ENCODE measurements at places on chromosomes 2 and 18.

DNA sequence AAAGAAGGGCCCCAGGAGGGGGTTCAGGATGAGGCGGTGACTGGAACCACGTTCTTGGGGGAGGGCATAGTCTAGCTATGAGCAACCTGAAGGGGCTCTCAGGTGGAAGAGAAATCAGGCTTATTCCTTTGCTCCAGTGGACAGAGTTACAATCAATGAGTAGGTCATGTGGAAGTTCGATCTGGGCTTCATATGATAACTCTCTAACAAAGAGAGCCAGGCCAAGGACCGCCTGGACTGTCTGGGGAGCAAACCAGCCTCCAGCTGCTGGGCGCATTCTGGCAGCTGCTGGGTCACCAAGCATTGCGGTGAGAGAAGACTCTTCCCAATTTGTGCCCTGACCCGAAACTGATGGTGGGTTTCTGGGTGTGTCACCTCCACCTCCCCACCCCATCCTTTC is 180.3 kb upstream of the SMAD2 start:
- no peak for DNase-seq

GRCh38 chr2:8599421-8600242 is 82.2 kb upstream of the ID2 start:
- DNase-seq: no peak

- no peak for DNase-seq
These were observed 65.5 kb upstream of the GPC1 start for GRCh38 chr2:240369801-240370585.

DNA sequence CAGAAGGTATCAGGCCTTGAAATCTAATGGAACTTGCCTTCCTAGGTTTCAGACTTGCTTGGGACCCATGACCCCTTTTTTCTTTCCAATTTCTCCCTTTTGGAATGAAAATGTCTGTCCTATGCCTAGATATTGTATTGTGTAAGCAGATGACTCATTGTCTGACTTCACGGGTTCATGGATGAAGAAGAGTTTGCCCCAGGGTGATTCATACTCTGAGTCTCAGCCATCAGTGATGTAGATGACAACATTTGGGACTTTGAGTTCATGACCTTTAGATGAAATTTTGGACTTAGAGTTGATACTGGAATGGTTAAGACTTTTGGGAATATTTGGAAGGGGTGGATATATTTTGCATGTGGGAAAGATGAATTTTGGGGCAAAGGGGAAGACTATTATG is 11.2 kb upstream of the SCYGR5 start:
- no peak for DNase-seq

- no peak for DNase-seq
These were observed 534.6 kb downstream of the TNS1 start for GRCh38 chr2:217468042-217468830.

- DNase-seq: no peak
These were observed 666.0 kb downstream of the DSC3 start for GRCh38 chr18:30376515-30376914.

DNA sequence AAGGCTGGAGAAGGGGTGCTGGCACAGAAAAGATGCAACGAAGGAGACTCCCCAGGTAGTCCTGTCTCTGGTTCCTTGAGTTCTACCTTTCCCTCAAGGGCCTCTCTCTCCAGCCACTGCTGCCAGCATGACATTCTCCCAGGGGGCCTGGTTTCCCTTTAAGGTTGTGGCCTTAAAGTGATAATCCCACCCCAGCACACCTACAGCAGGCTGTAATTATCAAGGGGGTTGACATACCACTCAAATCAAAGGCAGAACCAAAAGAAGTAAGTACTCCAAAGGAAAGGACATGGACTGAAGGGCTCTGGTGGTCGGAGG is 127.4 kb upstream of the MSH6 start:
- no peak for DNase-seq

DNA sequence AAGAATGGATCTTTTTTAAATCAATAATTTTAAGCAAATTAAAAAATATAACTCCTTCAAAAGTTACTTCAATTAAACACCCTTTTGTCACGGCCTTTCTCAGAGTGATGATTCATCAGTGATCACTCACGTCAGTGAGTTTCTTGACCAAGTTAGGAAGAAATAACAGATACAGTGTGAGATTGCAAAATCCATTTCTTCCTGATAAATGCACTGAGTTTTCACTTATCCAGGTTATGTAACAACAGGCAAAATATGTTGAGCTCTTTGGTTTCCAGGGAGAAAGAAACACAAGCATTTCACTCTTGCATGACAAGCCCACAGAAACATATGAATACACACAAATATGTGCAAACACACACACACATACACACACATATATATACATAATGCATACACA is 195.9 kb upstream of the CYRIA start:
- no peak for DNase-seq

DNA sequence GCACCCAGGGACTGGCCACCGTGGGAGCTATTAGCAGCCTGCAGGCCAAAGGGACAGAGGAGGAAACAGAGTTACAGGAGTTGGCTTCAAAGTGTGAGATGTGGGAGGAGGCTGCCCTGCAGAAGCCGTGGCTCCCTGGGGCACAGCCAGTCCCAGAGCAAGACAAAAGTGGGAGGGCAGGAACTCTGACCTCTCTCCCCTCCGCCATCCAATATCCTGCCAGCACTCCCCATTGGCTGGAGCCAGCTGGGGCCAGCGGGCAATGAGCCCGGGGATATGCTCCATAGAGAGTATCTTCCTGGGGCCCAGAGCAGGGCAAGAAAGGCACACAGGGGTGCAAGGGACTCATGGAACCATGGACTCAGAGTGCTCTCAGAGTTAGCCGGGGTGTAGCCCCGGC is 143.1 kb downstream of the INHBB start:
- no peak for DNase-seq

DNA sequence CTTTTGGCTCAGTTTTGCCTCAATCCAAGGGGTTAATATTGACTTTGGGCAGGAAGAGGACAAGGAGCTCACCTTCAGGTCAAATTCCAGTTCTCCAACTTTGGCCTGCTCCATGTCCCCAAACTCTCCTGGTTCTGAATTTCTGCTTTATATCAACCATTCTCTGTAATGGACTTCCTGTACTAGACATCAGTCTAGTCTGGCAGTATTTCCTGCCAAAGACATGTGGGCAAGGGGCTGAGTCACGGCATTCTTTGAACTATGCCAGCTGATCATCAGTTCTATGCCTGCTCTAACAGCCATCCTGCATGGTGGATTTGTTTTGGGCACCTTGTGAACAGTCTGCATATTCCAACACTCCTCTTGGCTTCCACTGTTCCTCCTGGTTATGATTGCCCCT is 199.4 kb downstream of the ZEB2 start:
- DNase-seq: peak; percentile 44

DNA sequence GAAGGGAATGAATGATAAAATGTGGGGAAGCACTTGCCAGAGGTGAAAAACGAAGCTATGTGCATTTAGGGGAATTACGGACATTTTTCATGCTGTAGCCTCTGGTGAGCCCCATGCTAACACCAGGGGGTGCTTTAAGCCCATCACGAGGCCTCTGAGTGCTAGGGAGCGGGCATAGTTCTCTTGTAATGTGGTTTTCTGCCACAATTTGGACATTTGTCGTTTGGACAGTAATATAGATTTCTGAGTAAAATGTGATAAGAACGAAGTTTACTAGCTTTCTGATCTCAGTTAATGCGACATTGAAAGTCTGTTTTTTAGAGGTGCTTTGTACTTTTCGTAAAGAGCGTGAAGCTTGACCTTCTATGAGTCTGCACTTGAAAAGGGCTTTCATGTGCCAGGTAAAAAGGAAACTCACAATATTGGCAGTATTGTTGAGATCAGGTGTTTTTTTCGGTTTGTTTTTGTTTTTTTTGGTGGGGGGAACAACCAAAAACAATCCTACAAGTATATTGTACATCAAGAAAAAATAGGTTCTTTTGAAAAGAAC is 50.6 kb downstream of the TRAF3IP1 start:
- no peak for DNase-seq

DNA sequence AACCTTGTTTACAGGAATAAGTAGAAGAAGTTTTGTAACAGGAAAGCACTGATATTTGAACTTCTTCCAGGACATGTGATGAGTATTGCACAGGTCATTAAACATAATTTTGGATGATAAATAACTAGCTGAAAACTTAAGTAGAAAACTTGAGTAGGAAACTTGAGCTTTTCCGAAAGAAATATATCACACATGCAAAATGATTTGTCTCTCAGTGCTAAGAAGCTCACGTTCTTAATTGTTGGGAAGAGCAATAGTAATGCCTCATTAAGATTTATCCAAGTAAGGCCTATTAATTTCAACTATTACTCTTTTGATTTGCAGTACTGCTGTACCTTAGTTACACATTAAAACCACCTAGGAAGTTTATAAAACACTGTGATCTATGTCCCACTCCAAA is 1921.9 kb upstream of the LRRTM1 start:
- no peak for DNase-seq

DNA sequence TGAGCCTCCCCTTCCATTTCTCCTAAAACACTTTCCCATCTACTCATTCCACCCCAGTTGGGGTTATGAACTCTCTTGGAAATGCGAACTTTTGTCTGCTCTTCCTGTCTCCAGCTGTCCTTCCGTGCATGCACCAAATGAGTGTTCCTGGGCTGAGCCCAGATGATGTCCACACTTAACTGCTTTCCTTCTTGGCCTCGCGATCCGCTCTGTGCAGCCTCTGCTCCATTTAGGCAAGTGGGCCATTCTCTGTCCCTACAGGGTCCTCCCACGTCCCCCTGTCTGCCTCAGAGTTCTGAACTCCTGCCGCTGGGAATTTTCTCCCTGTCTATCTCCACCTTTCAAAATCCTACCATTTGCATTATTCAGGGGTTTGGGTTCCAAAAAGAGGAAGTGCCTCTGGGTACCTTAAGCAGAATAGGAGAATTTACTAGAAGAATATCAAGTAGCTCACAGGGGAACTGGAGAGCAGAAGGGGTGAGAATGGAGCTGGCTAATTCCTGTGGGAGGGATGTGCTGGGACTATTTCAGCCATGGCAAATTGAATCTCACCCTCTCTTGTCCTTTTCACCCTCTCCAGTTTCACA is 4.7 kb upstream of the NCK2 start:
- DNase-seq: no peak

DNA sequence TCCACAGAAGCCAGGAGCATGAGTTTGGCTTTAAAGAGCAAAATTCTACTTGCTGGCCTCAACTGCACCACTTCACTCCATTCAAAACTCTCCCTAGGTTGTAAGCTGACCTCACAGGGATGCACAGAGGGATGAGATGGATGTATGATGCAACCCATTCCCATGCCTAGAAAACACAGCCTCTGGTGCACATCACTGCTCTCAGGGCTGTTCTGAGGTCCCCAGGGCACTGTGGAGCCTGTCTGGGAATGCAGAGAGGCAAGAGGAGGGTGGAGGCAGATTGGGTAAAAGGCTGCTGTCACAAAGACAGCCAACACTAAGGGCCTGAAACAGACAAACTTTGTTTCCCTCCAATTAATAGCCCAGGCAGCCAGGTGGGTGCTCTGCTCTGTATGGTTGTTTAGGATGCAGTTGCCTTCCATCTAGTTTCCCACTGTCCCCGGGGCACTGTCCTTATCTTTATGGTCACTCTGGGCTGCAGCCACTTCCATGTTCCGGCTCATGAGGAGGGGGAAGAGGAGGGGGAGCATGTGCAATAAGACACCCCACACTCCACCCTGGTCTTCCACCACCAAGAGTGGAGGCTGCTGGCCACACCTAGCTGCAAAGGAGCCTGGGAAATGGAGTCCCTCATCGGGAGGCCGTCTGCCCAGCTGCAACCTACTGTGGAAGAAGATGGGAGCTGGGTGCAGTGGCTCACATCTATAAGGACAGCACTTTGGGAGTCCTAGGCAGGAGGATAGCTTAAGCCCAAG is 7.0 kb downstream of the GPR45 start:
- DNase-seq: no peak

GRCh38 chr2:96806468-96807126 is 9.5 kb upstream of the CNNM3 start:
- DNase-seq: no peak

DNA sequence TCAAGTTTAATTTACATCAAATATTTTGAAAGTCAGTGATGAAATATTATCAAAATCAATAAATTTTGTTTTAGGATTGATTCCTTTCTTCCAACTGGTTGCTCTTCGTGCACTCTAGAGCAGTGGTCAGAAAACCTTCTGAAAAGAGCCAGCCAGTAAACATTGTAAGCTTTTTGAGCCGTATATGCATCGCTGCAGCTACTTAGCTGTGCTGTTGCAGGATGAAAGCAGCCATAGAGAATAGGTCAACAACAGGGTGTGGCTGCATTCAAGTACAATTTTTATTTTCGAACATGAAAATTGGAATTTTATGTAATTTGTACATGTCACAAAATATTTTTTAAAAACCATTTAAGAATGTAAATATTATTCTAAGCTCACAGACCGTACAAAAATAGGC is 94.9 kb downstream of the MGAT5 start:
- no peak for DNase-seq

GRCh38 chr2:126704434-126705160 is 48.6 kb downstream of the GYPC start:
- no peak for DNase-seq

DNA sequence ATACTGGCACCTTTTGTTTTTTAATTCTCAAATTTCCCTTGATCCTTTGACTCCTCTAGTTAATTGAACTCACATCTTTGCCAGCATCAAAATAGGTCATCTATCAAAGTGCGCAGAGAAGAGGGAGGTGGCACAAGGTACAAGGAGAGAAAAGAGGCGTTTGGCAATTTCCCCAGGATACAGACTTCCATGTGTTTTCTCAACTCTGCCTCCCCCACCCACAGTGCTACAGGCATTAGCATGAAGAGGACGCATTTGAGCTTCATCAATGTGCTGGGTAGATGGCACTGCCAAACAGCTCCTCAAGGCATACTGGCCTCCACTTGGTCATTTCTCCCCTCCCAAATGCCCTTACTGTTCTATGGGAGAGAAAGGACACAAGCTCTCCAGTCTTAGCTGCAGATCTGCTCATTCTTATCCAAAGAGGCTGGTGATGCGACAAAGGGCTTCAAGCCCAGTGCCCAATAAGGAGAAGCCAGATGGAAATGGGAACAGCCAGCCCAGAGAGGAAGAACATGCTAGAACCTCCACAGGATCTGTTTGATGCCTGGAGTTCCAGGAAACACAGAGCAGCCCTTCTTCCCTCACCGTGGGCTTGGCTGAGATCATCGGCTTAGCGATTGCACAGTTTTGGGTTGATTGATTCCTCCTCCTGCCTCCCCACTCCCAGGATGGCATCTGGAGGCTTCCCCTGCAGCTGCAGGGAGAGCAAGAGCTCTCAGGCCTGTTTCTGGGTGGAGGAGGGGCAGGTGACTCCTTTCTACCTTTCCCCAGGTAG is 144.7 kb upstream of the SMAD2 start:
- DNase-seq: no peak

GRCh38 chr2:37713258-37713700 is 41.8 kb upstream of the CDC42EP3 start:
- no peak for DNase-seq

- no peak for DNase-seq
These were observed 72.0 kb upstream of the FSHR start for GRCh38 chr2:49226360-49226759.

DNA sequence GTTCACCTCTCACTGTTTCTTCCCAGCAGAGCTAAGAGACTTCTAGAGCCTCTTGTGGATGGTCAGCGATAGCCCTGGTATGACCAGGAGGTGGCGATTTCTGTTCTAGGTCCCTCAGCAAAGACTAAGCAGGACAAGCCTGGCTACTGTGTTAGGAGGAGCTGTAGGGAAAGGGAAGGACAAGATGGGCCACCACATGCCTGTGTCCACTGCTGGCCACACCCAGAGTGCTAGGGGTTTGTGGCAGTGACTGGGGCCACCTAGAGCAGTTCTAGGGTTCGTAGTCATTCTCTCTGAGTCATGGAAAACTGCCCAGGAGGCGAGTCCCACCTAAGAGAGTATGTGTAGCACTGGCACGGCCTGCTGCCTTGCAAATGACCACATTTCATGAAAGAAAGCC is 179.4 kb downstream of the ALPK2 start:
- no peak for DNase-seq

Data from stimulated activated CD8-positive, alpha-beta memory T cell treated with anti-CD3 and anti-CD28 coated beads, Interleukin-4, amount 100 ng/mL, for 1 hour (primary cell).